Skeletal muscle tissue (tissue), 5 donors: ENCODE measurements at places on chromosomes 11 and 22. TPM values are rescaled to one million over a fixed set of nuclear protein-coding genes. Genes with fewer than 3 reads are reported as not detected.

The HEPHL1 gene
- under 0.01 TPM for total RNA-seq

The CECR2 gene
- total RNA-seq, result 8.9 TPM

The SPDYC gene
- not detected for total RNA-seq

The TEX54 gene
- not detected for total RNA-seq

The TRIM51 gene
- not detected for total RNA-seq

The SCO2 gene
- total RNA-seq, result 0.52 TPM

The ARL2 gene
- 53.2 TPM for total RNA-seq

The MYO18B gene
- 144 TPM for total RNA-seq

The POTEH gene
- total RNA-seq, result not detected

The SOX10 gene
- total RNA-seq, result 4.2 TPM

The OR8D2 gene
- not detected for total RNA-seq

The OVOL1 gene
- not detected for total RNA-seq

The C11orf71 gene
- total RNA-seq, result 8.4 TPM

The KCNJ1 gene
- total RNA-seq, result not detected

The TST gene
- 20.9 TPM for total RNA-seq

The KCNQ1 gene
- 2.6 TPM for total RNA-seq

The RHBDD3 gene
- 6.8 TPM for total RNA-seq

The POLR2L gene
- 46.4 TPM for total RNA-seq

The OR8D4 gene
- under 0.01 TPM for total RNA-seq

The SMTNL1 gene
- total RNA-seq, result 69.9 TPM

The DRD4 gene
- not detected for total RNA-seq

The LRRN4CL gene
- 9.9 TPM for total RNA-seq

The PRR33 gene
- total RNA-seq, result 1.0 TPM

The GVQW3 gene
- 5.7 TPM for total RNA-seq

The CCDC87 gene
- total RNA-seq, result not detected

The SAA2 gene
- total RNA-seq, result not detected

The SCGB1A1 gene
- total RNA-seq, result not detected

The MUC15 gene
- total RNA-seq, result not detected

The CPT1A gene
- 11.5 TPM for total RNA-seq

The SORL1 gene
- total RNA-seq, result 6.3 TPM

The CCDC81 gene
- total RNA-seq, result 0.52 TPM

The LDHAL6A gene
- total RNA-seq, result not detected

The SMIM38 gene
- under 0.01 TPM for total RNA-seq

The RPS3 gene
- 2,115 TPM for total RNA-seq
